ENCODE measurements at places on chromosomes 13 and 19.

DNA sequence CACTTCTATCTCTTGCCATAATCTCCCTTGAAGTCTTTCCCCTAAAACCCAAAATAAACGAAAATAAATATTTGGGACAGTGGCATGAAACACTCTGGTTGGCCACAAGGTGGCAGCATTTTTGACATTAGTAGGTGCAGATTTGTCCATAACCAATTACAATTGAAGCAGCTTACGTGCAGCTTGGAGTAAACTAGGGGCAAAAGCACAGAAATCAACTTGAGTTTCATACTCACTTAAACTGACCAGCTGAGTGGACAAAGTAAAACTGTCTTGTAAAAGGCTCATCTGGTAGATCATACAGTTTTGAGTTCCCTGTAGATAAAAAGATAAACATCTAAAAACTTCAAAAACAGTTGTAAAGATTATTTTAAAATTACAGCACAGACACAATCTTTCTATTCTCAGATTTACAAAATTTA, 18.8 kb downstream of the PDCD5 start:
- DNase-seq, result no peak

GRCh38 chr13:98397221-98397620, 179.7 kb downstream of the STK24 start:
- no peak for DNase-seq

GRCh38 chr19:2588081-2588777, 112.3 kb downstream of the GADD45B start:
- no peak for DNase-seq

DNA sequence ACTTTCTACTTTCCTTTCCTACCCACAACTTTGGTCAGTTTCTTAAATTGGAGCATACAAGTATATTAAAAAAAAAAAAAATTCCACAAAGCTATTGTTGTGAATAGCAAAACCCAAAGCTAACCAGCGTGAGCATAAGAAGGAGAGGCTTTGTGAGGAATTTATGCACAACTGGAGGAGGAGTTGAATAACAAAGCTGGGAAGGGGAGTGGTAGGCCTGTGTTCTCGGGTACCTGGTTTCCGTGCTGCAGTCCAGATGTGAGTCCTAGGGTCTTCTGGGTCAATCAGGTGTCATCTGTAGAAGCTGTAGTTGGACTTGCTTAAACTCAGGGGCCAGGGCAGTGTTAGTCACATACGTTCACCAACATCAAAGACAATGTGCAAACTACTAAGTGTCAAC, 422.5 kb upstream of the SGCG start:
- DNase-seq, result no peak

DNA sequence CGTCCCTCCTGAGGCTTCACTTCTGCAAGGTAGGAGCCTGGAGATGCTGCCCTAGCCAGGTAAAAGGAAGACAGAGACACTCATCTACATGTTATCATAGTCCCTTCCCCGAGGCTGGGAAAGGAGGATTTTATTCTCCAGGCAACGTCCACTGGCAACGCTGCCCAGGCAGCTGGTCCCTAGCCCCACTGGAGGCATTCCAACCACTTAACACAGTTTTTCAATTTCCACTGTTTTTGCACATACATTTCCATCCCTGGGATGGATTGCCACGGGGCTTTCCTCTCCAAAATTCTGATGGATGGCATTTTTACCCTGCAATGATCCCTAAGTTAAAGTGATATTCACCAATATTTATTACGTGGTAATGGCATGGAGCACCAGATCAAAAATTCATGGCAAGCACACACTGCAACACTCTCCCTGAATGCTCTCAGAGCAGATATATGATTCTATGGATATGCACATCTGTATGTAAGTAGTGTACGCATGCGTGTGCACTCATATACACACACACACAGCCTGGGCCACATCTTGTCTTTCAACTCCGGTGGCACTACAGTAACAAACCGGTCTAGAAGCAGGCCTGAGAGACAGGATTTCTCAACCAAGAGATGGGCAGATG, 322.3 kb upstream of the TSHZ3 start:
- no peak for DNase-seq

DNA sequence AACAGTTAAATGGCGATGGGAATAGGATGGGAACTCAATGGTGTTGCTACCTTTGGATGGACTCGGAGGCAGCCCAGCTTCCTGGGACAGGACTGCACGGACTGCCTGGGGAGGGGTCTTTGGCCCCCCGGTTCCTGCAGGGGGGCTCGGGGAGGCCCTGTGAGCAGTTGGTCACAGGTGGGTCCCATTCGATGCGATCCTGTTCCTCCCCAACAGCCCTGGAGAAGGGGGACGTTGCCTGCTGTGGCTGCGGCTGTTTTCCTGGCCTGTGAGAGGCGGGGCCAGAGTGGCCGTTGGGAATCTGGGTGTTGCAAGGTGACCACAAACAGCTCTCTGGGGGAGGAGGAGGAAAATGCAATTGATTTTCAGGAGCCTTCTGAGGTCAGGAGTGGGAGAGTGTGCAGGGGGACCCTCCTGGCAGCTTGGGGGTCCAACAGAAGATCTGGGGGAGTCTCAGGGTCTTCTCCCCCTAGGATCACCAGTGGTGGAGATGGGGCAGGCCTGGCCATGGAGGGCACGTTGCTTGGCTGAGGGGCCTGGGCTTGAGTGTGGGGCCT, 1.9 kb upstream of the PLPPR3 start:
- no peak for DNase-seq

DNA sequence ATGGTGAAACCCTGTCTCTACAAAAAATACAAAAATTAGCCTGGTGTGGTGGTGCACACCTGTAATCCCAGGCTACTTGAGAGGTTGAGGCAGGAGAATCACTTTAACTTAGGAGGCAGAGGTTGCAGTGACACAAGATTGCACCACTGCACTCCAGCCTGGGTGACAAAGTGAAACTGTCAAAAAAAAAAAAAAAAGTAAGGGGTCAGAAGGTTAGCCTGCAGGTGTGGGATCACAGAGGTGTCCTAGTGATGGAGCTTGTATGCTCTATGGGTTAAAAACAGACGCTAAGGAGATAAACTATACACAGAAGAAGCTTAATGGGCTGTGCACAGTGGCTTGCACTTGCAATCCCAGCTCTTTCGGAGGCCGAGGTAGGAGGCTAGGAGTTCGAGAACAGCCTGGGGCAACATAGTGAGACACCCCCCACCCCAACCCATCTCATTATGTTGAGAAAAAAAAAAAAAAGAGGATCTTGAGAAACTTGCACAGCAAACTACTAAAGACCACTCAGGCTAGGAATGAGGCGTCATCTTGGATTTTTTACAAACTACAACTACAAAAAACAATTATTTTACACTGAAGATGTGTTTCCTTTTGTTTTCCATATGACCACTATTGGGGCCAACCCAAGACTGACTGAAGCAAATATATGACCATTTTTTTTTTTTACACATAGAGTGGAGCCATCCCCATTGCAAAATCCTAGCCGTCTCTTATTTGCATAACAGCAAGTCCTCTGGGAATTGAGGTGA, 7.9 kb downstream of the FOSB start:
- no peak for DNase-seq

GRCh38 chr13:42924344-42924743, 67.7 kb downstream of the EPSTI1 start:
- no peak for DNase-seq

- DNase-seq, result no peak
Observed at GRCh38 chr13:61370520-61370919, 45.1 kb downstream of the PCDH20 start.

DNA sequence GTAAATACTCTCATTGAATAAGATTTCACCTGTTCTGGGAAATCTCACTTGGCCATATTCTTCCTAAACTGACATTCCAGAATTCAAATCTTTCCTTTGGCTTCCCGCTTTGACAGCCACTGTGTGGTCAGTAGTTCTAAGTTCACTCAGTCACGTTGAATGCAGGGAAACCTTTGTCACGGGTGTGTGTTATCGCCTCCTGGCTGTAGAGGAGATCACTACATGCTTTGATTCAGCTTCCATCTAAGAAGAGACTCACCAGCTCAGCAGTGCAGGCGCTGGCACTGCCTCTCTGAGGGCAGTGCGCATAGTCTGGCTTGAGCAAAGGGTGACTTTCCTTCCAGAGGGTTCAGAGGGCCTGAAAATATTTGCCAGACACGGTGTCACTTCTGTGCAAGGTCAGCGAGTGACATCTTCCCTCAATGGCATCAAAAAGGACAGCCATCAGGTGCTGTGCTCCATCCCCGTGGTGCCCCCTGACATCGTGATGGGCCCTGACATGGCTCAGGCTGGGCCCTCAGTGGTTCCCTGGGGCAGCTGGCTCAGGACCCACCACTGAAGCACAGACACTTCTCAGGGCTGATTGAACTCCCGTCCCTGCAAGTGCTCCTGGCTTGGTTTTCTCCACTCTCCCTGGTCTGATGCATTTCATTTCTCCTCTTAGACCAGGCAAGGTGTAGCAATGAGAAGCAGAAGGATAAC, 635.4 kb upstream of the ARGLU1 start:
- no peak for DNase-seq

DNA sequence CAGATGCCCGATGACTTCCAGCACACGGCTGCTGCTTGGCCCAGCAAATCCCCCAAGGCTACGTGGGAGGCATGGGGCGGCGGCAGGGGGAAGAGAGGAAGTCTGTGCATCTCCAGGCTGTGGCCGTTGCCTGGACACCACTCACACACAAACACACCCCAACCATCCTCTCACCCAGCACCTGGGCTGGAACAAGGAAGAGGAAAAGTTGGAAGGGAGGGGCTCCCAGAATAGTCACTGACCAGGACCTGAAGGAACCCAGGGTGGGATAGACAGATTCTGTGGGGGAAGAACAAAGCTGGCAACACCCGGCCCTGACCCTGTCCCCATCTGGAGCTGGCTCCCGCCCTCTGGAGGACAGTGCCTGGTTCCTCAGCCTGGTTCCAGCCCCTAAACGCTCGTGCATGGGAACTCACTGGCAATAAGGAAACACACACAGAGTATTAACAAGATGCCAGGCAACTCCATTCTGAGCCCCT, 11.2 kb downstream of the PPP6R1 start:
- DNase-seq, result no peak

DNA sequence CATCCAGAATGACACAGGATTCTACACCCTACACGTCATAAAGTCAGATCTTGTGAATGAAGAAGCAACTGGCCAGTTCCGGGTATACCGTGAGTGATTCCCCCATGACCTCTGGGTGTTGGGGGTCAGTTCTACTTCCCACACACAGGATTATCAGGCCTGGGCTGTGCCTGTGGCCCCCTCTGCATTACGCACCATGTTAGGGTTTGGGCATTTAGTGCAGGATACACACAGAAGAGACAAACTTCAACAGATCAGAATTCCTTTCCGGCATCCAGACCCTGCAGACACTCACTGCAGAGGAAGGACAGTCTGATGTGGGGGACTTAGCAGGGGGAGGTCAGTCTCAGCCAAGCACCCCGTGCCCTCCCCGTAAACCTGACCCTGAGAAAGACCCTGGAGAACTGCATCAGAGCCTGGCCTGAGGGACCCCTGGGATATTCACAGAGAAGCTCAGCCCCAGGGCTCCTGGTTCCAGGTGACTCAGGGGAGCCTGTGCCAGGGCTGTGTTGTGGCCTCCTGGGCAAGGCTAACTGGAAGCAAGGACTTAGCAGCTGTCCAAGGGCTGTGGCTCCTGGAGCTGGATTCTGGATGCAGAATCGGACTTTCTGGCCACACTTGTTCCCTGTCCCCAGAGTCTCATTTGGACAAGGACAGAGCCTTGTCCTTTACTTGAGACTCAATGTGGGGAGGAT, 1.7 kb downstream of the CEACAM5 start:
- no peak for DNase-seq

DNA sequence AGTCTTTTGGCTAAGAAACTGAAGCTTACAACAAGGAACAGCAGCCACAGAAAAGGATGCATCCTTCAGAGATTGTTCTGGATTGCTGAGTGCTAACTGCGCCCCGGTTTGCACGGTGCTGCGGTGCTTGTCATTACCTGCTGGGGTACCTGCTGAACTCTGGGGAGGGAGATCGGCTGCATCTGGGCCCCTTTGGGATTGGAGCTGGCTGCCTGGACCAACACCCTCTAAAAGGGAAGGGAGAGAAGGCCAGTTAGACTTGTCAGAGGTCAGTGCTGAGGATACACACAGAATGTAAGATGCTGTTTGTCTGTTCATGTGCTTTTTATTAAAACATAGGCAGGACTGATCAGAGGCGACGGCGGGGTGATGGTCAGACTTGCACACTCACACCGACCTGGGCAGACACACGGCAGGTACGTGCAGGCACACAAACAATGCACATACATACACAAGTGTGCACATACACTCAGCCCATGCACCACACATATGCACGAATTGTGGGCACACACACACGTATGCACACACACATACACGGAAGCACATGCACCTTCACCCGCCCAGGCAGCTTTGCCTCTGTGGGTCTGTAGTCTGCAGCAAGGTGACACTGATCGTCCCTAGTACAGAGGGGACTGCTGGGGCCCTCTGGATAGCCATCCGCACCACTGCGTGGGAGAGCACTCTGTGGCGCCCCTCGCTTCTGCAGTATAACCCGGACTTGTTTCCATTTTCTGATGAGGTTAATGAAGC, 66.1 kb downstream of the RFX2 start:
- no peak for DNase-seq

DNA sequence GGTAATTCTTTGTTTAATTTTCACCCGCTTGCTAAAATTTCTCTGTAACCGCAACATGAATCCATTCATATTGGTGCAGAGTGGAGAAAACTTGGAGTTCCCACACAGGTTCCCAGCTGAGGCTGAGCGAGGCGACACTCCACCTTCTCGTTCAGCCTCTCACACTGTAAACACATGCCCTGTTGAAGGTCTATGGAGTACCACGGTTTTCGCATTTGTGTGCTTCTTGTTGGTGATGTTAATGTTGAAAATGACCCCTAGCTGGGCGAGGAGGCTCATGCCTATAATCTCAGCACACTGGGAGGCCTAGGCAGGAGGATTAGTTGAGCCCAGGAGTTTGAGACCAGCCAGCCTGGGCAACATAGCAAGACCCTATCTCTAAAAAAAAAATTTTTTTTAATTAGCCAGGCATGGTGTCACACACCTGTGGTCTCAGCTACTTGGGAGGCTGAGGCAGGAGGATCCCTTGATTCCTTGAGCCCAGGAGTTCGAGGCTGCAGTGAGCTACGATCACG, 67.2 kb downstream of the ARHGEF18 start:
- no peak for DNase-seq

- DNase-seq, result no peak
Observed at GRCh38 chr13:97226013-97226412, 3.9 kb downstream of the MBNL2 start.

- DNase-seq, result no peak
Observed at GRCh38 chr19:47897861-47898260, 11.7 kb upstream of the SULT2A1 start.

DNA sequence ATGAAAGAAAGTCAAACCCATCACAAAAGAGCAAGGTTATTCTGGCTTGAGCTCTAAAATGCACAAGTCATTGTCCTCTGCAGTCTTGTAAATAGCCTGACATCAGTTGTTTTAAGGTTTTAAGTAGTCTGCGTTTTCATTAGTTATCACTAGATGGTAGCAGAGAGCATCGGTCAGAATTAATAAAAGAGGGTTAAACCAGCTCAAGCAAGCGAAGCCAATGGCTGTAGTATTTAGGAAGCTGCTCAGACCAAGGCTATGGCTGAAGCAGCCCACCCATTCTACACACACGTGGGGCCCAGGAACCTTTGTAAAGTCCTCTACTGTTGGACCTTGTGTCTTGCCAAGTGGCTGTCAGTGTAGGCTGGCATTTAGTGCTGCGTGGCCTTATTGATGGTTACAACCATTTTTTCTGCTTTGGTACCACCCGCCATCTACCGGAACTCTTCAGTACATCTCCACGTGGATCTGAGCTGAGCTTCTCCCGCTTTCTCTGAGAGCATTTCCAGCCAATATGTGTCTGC, 13.3 kb upstream of the ZNF57 start:
- no peak for DNase-seq

- peak; percentile 25 for DNase-seq
Observed at GRCh38 chr19:18519962-18520847, 1.7 kb downstream of the ELL start.

GRCh38 chr13:43879755-43880181, at the start of gene LACC1:
LACC1 (plus strand) TSS chr13:43879904; CDS start chr13:43880986, 1,082 bp downstream.
- peak; percentile 9 for DNase-seq

Data from activated T-helper 1 cell treated with anti-CD3 and anti-CD28 coated beads, Interleukin-2, amount 50 U/mL, for 16 hours (primary cell).